Activated T-helper 1 cell treated with anti-CD3 and anti-CD28 coated beads, Interleukin-2, amount 50 U/mL, for 16 hours (primary cell): ENCODE measurements at places on chromosomes 7 and 10.

- DNase-seq = no peak
Measured at GRCh38 chr10:34647875-34648865, 166.9 kb downstream of the PARD3 start.

- no peak for DNase-seq
Measured at GRCh38 chr7:22842383-22842941, 19.8 kb upstream of the TOMM7 start.

DNA sequence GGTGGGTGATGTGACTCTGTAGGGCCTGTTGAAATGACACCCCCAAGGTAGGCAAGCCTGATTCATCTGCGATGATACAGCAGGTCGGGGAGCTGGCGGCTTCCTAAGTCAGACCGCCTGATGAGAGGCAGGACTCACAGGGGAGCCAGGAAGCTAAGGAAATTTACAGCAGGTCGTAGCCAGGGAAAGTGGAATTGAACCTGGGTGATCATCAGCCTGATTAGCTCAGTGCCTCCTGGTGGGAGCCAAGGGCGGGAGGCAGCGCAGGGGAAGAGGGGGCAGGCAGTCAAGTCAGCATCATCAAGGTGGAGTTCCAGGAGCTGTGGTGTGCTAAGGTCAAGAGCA lies 18.5 kb upstream of the TRIM56 start:
- DNase-seq = no peak

GRCh38 chr7:112869111-112869774 lies 79.0 kb upstream of the TMEM168 start:
- no peak for DNase-seq

GRCh38 chr7:2301511-2301863 lies 12.8 kb downstream of the SNX8 start:
- no peak for DNase-seq

GRCh38 chr10:102608487-102608886 lies 35.8 kb upstream of the TRIM8 start:
- no peak for DNase-seq

DNA sequence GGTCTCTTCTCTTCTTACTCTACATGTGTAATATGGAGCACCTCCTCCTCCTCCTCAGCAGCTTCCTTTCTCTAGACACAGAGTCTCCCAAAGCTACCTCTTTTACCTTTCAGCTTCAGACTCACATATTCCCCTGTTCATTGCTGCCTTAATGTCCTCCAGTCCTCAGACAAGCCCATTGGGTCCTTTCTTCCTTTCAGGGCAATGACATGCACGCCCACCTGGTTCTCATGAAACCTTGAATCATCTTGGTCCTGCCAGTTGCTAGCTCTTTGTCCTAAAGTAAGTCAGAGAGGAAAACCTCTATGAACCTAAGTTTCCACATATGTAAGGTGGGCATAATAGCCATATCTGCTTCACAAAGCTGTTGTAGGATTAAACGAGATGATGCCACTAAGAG lies 227.0 kb downstream of the RPS24 start:
- no peak for DNase-seq

DNA sequence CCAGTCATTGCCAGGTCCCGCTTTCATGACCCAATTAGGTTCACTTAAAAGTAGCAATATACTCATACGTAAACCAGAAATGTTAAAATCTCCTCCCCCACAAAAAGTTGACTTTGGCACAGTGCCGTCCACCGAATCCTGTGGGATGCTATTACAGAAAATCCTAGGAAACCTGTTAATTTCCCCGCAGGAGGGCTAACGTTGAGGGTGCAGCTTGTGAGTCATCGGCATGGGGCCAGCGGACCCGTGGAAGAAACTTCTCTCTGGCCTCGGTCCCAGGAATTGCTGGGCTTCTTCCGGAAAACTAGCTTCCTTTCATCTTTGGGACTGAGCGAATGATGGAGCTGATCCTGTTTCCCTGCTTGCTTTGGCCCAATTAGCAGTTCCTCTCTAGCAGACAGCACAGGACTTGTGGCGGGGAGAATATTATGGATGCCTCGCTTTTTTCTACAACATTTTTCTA lies 13.5 kb downstream of the CRYGN start:
- DNase-seq = no peak

DNA sequence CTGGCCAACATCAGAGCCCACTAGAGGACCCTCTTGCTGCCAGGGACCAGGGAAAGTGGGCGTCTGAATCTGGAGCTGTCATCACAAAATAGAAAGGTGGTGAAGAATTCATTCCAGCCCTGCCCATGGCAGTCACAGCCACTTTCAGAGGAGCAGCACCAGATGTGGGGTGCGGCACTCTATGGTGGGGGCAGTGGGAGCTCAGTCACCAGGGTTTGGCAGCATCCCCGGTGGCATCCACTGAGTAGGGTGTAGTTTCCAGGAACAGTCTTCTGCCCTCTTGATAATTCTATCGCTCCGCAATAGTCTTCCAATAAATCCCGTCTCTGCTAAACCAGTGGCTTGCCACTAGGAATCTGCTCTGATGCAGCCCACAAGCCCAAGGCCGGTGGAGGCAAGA lies 108.5 kb upstream of the TCF7L2 start:
- no peak for DNase-seq

DNA sequence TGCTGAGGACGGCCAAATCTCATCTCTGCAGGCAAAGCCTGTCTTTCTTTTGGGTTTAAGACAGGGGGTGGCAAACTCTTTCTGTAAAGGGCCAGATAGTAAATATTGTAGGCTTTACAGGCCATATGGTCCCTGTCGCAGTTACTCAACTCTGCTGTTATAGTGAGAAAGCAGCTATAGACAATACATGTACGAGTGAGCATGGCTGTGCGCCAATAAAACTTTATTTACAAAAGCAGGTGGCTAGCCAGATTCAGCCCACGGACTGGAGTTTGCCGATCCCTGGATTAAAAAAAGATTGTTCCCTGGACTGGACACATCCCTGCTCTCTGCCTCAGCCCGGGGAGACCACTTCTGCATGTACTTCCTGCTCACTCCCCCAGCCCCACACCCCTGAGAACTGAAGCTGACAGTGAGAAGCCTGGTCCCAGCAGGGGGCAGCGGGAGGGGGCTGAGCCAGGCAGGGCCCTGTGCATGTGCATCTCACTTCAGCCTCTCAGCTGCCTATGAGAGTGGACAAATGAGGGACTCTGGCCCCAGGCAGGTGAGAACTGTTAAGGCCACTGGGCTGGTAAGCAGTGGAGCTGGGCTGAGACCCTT lies 392.4 kb downstream of the PLXNA4 start:
- DNase-seq = no peak

- no peak for DNase-seq
Measured at GRCh38 chr10:24415455-24416125, 206.7 kb downstream of the KIAA1217 start.

GRCh38 chr10:28282336-28282735 lies 20.5 kb downstream of the MPP7 start:
- DNase-seq = no peak

DNA sequence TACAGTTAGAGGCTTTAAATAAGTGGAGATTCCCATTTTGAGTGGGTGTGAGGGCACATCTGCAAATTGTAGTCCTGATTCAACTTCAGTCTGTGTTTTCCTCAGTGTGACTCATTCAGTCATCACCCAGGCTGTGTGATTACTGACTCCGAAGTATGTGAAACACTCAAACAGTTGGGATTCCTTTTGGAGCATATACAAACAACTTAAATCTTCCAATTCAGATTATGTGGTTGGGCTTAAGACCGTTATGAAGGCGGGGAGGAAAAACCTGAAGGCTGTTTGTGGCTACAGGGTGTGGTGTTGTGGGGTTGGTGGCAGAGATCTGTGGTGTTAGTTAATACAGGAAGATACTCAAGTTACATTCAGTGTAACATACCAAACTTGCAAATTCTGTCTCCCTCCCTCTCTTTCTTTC lies 259.7 kb upstream of the FERD3L start:
- DNase-seq = no peak

DNA sequence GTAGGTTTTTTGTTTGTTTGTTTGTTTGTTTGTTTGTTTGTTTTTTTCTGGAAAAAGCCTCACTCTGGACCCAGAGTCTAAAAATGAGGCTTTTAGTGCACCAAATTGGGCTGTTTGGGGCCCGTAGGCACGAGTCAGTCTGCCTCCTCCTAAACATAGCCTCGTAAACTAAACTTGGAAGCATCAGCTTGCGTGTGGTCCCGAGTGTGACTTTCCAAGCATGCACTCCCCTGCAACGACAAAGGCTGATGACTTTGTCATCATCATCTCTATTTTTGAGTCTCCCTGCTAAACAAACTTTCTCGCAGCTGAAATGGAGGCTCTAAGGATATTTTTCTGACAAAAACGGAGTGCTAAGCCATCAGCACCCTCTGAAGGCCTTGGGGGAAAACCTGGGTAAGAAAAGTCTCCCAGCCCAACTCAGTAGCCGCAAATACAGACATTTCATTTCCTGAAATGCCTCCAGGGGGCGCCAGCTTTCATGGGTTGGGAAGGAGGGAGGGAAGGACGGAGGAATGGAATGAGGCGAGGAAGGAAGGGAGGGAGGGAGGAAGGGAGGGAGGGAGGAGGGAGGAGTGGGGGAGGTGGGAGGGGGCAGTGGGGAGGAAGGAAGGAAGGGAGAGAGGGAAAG lies 245.9 kb downstream of the KCNMA1 start:
- DNase-seq = no peak
